CD8-positive, alpha-beta T cell (primary cell): ENCODE measurements at places on chromosomes 13 and 19.

DNA sequence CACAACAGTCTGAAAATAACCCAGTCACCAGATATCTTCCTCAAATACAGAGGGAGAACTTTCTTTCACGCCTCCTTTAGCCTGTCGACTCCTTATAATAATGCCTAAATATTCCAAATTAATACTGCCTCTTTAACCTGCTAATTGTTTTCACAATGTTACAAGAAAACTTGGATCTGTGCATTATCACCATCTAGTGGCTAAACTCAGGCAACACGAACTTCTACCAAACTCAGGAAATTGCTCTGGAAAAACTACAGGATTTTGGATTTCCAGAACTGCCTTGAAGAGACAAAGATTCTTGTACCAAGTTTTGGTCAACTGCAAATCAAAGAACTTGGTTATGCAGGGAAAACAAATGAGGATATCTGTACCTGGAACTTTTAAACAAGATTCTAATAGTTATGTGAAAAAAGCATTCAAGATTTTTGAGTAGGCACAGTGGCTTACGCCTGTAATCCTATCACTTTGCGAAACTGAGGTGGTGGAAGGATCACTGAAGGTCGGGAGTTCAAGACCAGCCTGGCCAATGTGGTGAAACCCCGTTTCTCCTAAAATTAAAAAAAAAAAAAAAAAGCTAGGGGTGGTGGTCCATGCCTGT lies 10.8 kb downstream of the CLN5 start:
- DNase-seq: peak; percentile 39

DNA sequence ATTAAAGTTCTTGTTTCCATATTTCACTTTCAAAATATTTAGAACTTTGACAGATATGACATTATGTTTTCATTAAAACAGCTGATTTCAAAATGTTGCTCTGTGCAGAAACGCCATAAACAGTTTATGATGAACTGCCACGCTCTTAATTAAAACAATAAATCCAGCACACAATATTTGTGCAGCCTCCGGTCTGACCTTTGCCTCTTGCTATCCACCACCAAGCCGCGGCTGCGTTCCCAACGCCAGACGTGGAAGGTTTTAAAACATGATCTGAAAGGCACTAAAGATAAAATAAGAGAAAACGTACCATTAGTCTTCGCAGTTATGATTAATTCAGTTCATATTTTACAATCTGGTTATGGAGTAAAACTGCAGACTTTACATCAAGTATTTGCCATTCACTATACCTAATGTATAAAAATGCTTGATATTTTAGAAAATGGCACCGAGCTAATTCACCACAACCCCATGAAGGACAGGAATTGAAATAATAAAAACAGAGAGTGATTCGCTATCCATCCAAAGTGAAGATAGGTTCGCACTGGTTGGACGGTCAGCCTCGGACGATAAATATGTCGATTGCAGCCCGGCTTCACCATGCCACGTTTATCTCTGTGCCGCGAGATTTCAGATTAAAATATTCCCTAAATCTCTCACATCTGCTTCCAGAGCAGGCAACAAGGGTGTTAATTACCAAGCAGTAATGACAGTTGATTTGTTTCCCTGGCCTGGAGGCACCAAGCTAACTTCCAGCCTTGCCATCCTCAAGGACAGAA lies 103.3 kb upstream of the ZNF507 start:
- no peak for DNase-seq

DNA sequence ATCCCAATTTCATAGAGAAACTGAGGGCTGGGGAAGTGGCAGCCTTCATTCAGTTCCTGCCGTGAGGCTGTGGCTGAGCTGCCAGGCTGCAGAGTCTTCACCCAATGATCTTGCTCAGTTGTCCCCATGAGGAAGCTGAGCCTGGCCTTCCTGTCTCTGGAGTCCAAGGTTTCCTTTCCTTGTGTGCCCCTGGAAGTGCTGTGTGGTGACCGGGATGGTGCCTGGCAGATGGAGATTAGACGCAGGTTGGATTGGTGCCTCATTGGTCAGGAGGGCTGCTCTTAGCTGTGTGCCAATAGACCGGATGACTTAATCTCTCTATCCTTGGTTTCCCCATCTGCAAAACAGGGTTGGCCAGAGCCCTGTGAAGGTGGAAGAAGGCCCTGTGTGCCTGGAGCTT lies 24.6 kb downstream of the DNM2 start:
- no peak for DNase-seq

- peak; percentile 48 for DNase-seq
These were observed 19.8 kb upstream of the CEACAM4 start for GRCh38 chr19:41646589-41647204.

GRCh38 chr13:85693889-85694511 lies 105.2 kb downstream of the SLITRK6 start:
- DNase-seq: no peak

GRCh38 chr19:23241419-23241818 lies 8.8 kb downstream of the ZNF724 start:
- DNase-seq: no peak

GRCh38 chr13:34420702-34421346 lies 521.2 kb upstream of the NBEA start:
- DNase-seq: no peak

DNA sequence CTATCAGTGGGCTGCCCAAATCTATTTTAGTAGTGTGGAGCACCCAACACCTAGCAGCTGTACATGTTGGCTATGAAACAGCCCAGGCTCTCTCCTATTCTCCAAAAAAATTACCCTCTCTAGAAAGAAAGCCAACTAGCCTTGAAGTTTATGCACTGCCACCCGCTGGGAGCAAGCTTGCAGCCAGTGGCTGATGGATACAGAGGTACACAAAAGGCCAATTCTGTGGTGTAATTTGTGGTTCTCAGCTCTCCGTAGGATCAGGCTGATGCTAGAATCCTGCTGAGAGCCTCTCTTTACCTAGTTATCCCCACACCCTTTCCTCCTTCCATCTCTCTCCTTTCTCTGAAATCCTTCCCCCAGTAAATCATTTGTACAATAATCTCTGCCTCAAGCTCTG lies 1120.7 kb downstream of the DIAPH3 start:
- no peak for DNase-seq

GRCh38 chr13:41144576-41144975 lies 12.0 kb upstream of the KBTBD6 start:
- no peak for DNase-seq

- DNase-seq: no peak
These were observed 212.5 kb upstream of the SOX1 start for GRCh38 chr13:111854403-111854802.

DNA sequence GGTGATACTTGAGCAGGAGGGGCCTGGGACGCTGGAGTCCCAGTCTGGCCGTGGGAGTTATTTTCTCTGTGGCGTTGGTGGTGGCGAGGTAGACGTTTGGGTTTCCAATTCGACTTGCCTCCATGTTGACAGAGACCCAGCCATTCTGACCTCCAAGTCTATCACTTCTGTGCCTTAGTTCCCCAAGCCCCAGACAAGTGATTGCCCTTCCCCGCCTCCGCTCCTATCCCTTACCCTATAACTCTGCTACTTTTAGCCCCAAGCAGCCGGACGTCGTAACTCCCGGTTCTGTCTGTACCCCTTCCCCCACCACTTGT lies 549 bp downstream of the TIMM50 start:
- no peak for DNase-seq

GRCh38 chr19:41064974-41065569 lies 23.2 kb upstream of the CYP2A13 start:
- no peak for DNase-seq

DNA sequence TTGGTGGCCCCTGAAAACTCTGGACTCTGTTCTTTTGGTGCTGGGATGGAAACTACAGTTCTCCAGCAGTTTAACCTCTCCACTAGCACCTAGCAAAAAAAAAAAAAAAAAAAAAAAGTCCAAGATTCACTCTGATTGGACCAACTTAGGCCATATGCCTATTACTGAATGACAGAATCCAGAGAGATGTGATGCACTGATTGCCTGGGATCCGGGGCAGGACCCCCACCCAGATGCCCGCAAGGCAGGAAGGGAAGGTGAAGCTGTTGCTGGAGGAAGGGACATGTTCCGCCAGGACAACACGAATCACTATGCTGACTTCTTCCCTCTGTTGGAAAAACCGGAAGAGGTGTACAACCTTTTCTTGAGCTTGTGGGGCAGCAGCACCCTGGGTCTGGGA lies 152.5 kb upstream of the ZNF536 start:
- DNase-seq: no peak
